ENCODE measurements at places on chromosomes 3 and 15.

GRCh38 chr15:29134641-29135308 lies 134.8 kb downstream of the NSMCE3 start:
- no peak for DNase-seq

DNA sequence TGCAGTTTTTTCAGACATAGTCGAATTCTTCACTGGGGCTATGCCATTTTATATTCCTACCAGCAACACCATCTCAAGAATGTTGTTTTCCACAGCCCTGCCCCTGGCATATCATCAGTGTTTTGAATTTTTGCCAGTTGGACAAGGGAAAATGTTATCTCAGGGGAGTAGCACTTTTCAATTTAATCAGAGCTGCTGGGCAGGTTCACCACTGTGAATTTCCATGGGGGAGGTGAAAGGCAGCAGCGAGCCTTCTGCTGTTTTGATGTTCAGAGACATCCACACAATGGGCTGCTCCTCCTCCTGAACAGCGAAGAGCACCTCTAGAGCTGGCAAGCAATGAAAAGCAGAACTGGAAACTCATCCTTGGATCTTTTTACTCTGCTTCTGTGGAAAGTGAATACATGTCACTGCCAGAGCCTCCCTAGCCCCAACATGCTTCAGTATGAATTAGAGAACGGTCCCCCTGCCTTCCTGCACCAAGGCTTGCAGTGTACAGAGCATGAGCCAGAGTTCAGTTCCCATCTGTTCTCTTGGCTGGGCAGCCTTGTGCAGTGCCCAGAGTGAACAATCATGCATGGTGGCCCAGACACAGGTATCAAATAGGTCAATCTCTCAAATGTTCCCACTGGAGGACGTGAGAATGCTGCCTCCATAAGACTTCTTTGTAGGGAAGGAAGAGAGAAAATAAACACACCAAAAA lies 56.1 kb upstream of the RAD18 start:
- DNase-seq = no peak

GRCh38 chr3:185290266-185290665 lies 36.4 kb upstream of the EHHADH start:
- DNase-seq = no peak

DNA sequence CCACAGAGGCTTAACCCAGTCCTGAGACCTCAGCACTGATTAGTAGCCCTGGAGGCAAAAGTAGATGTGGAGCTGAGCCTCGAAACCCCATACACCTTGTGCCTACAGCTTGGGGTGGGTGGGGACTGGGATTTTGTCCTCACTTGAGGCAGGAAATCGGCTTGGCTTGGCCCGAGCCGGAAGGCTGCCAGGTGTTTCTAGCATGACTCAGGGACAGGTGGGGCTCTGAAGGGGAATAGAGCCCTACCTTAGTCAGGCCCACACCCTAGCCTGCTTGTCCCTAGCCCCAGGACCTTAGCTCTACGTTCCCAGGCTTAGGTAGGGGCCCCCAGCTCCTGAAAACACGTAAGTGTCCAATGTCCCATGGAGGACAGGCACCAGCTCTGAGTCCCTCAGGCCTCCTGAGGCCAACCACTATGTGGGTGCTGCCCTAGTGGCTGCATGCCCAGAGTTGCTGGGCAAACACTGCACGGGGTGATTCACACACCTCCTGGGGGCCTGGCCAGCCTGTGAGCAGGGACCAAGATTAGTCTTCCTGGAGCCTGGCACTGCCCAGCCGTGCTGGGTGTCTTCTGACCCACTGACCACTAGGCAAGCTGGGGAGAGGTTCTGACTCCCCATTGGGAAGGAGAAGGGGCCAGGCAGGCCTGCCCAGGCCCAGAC lies 3.1 kb downstream of the MST1R start:
- no peak for DNase-seq

DNA sequence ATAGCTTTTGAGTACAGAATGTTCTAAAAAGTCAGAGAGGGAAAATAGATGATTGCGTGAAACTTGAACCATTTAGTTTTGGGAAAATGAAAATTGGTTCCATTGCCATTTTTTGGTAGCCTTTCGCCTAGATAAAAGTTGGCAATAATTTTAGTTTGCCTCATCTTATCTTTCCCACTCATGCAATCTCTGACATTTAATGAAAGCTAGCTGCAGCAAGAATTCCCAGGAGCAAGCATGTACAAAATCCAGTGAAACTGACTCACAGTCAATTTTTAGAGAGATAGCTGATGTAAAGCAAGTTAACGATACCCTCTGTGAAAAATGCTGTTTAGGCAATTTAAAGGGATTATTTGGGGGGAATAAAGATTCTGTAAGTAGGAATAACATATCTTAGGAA lies 797.4 kb downstream of the GRM7 start:
- no peak for DNase-seq

DNA sequence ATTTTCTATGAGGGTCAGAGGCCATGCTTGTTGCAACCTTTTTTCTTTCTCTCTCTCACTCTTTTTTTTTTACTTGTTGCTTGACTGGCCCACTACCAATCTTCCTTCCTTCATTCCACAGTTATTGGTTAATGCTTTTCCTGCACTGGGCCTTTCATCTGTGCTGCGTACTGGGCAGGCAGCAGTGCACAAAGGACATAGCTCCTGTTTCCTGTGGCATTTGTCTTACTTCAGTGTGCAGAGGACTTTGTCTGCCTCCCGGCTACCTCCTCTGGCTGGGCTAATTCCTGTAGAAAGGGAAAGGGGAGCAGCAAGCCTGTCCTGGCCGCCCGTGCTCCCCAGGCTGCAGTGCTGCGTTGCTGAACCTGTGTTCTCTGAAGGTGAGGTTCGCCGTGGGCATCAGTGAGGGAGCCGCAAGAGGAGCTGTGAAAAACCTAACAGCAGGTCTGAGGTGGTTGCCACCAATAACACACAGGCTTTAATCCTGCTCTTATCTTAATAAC lies 93.7 kb upstream of the RGMA start:
- no peak for DNase-seq

GRCh38 chr15:21267226-21267625 lies 173.1 kb downstream of the POTEB3 start:
- DNase-seq = no peak

GRCh38 chr15:90343302-90343790 lies 8.7 kb upstream of the ZNF774 start:
- no peak for DNase-seq

DNA sequence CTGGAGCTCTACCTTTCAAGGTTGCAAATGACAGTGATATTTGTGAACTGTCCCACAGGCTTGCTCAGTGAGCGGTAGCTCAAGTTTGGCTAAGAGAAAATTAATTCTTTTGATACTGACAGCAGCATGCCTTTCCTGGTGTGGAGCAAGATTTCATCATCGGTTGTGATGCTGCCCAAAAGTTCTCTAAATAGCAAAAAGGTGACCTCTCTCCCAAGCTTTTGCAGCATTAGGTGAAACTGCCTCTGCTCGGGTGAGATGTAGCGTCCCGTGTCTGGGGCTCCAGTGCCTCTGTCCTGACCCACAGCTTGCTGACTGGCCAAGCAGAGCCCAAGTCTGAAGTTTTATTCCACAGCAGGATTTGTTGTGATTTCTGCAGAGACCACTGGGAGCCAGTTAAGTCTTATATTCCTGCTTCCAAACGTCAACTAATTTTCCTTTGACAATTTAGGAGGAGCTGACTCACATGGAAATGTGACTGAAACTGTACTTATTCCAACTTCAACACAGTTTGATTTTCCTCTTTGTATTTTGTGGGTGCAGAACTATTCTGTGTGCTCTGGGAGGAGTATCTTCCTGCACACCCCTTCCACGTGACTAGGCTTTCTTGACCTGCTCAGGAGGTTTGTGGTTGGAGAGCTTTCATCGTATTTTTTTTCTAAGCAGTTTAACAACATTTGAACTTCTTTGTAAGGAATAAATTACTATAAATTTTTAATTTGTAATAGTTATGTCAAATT lies 5.9 kb downstream of the SYNM start:
- no peak for DNase-seq

GRCh38 chr3:50390508-50391224 lies 31.3 kb upstream of the TMEM115 start:
- no peak for DNase-seq

DNA sequence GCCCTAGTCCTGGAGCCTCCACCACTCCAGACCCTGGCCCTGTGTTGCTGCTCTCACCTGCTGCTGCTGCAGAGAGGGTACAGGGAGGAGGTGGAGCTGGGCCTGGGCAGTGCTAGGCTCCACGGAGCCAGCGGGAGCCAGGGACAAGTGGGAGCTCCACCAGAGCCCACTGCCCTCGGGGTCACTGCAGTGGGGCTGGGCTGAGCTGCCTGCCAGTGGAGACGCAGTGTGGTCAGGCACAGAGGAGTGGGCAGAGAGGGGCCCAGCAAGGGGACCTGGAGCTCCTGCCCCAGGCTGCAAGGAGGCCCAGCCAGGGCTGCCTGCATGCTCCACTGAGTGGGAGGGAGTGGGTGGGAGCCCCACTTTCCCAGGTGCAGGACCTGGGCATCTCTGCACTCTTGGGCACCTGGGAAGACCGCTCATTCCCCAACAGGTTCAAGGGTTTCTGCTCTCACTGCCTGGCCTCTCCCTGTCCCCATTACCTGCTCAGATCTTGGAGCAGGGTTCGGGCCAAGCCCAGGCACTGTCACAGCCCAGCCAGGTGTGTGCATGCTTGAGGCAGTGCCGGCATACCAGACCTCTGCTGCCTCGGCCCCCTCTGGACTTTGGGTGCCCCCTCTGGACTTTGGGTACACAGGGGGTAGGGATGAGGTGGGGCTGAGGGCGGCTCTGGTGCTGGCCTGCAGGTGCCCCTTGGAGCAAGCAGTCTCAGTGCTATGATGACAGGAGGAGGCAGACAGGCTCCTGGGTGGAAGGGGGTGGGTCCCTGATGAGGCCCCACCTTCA lies 308.0 kb downstream of the DOCK3 start:
- no peak for DNase-seq

DNA sequence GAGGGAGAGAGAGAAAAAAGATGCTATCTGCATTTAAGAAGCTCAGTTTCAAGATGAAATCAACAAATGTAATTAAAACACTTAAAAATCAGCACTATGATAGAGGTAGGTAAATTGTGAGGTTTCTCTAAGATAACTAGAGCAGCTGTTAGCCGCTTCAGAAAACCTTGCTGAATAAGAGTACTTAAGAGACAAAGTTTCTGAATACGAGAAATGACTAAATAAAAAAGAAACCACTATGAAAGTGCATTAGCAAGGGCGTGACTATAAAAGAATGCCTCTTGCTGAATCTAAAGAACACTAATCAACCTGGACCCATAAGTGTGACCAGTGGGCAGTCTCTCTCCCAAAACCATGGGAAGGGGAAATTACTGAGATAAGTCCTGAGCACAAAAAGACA lies 41.8 kb downstream of the IQCB1 start:
- no peak for DNase-seq

GRCh38 chr3:125214738-125215137 lies 2.2 kb upstream of the SLC12A8 start:
- no peak for DNase-seq

DNA sequence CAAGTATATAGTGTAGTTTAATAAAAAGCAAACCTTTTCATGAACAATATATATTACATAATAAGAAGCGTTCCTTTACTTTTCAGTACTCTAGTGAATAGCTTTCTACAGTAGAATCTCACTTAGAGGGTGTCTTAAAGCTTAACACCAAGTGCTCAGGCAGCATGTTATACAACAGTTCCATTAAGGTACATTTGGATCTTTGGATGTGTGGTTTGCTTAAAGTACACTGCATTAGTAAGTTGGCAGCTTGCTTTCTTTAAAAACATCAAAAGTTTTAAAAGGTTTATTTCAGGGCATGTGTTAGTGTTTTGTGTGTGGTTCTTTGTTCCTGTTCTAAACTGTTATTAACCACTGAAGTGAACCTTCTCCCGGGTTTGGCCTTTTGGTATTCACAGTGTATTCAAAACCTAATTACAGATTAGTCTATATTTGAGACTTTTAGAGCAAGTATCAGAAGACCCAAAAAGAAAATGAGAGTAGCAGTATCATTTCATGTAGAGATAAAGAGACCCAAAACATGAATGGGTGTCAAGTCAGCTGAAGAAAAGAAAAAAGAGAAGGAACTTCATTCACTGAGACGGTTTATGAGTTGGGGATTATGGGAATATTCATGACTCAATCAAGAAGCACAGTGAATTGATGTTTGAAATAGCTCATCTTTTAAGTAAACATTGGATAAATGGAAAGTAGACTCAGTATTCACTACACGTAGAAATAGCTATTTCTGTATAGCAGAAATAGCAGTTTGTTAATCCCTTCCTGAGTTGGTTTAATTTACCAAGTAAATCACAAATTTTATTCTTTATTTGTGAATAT lies 93.9 kb downstream of the OPA1 start:
- DNase-seq = no peak

DNA sequence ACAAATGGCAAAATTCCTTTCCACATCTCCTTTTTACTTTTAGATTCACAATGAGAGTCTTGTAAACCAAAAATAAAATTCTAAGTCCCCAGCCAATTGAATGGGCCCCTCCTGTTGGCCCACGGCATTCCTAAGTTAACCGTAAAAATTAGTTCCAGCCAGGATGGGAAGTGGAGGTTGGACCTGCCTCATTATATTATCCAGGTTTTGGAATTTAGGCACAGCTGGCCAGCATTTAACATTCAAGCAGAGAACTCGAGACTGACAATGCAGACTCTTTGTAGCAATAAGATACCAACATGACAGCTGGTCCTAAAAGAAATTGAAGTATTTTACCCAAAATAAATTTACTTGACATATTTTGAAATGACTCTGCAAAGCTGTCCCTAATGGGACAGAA lies 321.0 kb upstream of the NAALADL2 start:
- DNase-seq = no peak

GRCh38 chr3:187490366-187490765 lies 122.2 kb downstream of the RTP4 start:
- DNase-seq = no peak

GRCh38 chr3:141648055-141648910 lies 89.8 kb upstream of the RNF7 start:
- DNase-seq = no peak

GRCh38 chr15:83764201-83764838 lies 110.4 kb downstream of the ADAMTSL3 start:
- DNase-seq = peak; percentile 19

- DNase-seq = no peak
Measured at GRCh38 chr3:18389108-18389733, 35.9 kb downstream of the SATB1 start.

DNA sequence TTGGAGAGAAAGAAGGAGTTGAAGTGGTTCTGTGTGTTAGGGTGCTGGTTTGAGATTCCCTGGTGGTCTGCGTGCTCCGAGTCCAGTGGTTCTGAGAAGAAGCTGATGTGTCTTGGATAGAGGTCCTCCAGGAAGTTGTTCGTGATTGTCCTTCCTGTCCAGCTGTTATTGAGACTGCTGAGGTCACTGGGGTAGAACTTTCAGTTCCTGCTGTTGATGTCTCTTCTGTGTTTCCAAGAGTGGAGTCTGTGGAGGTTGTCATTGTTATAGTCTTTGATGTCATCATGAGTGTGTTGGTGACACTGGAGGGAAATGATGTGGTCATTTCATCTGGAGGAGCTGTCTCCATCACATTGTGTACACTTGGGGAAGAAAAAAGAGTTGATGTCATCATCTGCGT lies 20.8 kb downstream of the MUC4 start:
- no peak for DNase-seq

DNA sequence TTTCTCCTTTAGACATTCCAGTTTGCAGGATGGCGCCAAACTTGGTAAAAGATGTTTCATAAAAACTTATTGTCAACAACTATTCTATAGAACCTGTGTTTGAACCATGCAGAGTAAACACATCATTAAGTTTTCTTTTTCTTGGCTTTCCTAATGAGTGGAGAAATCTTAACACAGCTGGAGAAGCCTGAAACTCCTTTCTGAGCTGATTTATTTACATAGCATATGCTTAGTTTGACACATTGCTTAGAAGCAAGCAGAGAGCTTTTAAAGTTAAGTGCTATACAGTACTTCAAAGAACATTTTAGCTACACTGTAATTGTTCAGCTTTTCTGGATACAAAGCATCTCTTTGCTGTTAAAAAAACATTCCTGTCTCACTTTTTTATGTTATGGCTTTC lies 61.0 kb upstream of the PAQR5 start:
- no peak for DNase-seq

Data from hippocampal formation (tissue), 2 donors.